Activated CD4-positive, alpha-beta T cell treated with anti-CD3 and anti-CD28 coated beads, Interleukin-2, amount 10 ng/mL, durations not matched to agents 24 days and 14 days (primary cell): ENCODE measurements at places on chromosomes 4 and X.

- no peak overlapping the region for H3K27ac ChIP-seq
- no peak overlapping the region for H3K4me3 ChIP-seq
- peaks cover 3% of the 10 kb centered on the region for H3K36me3 ChIP-seq
- no peaks in the 10 kb centered on the region for H3K27me3 ChIP-seq
- DNase-seq, result peak; percentile 61
Measured at GRCh38 chr4:152106113-152106763, 345.4 kb upstream of the GATB start.

GRCh38 chr4:181420950-181421349 is 822.3 kb upstream of the TENM3 start:
- H3K27me3 ChIP-seq, result no peaks in the 10 kb centered on the region
- no peak overlapping the region for H3K4me3 ChIP-seq
- DNase-seq, result peak; percentile 21
- H3K27ac ChIP-seq, result no peak overlapping the region
- no peaks in the 10 kb centered on the region for H3K4me1 ChIP-seq
- no peaks in the 10 kb centered on the region for H3K36me3 ChIP-seq

- no peak for DNase-seq
- no peak overlapping the region for H3K27ac ChIP-seq
- no peaks in the 10 kb centered on the region for H3K36me3 ChIP-seq
- H3K4me3 ChIP-seq, result no peak overlapping the region
Measured at GRCh38 chrX:103330681-103331288, 746 bp downstream of the TCEAL7 start.

DNA sequence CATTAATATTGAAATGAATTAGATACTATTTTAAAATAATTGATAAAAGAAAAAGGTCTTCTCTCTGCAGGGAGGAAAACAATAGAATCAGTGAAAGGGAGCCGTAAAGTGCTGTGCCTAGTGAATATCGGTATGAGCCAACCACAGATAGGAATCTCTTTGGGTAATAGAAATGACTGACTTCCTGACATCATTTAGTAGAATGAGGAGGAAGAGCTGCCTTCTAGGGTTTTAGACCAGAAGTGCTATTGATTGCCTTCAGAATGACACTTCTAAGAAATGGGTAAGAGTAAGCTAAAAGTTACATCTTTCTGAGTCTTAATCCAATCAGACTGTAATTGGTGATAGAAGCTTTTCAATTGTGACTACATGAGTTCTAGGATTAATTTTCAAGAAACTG is 134.0 kb upstream of the MAP9 start:
- H3K27ac ChIP-seq, result no peak overlapping the region
- H3K36me3 ChIP-seq, result no peaks in the 10 kb centered on the region
- H3K4me3 ChIP-seq, result no peak overlapping the region
- DNase-seq, result no peak
- H3K27me3 ChIP-seq, result no peaks in the 10 kb centered on the region

DNA sequence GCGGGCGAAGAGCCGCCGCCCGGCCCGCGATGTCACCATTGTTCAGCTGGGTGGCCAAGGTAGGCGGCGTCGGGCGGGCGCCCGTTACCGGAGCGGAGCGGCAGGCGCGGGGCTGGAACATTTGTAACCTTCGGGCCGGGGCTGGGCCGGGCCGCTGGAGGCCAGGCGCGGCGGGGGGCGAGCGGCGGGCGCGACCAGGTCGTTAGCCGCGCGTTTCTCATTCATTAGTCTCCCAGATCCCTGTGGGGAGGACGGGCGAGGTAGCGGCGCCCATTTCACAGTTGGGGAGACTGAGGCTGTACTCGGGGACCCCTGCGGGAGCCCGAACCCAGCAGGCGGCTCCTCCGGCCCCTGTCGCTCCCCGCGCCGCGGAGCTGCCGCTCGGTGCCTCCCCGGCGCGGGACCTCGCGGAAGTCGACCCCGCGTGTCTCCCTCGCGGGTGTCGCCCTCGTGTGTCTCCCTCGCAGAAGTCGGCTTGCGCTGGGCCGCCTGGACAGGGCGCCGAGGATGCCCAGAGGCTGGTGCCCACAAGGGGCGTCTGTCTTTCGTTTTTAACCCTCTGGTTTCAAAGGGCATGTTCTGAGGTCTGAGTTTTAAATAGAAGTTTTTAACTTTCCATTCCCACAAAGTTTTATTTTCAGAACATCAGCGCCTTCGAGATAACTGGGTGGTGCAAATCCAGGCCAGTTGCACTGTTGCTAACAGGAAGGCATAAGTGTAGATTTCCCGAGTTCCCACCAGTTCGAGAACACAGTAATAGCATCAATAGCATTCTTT is 17.5 kb downstream of the PTTG2 start:
- H3K27ac ChIP-seq, result peak overlapping the region; percentile 86
- peak overlapping the region; percentile 87 for H3K4me3 ChIP-seq

DNA sequence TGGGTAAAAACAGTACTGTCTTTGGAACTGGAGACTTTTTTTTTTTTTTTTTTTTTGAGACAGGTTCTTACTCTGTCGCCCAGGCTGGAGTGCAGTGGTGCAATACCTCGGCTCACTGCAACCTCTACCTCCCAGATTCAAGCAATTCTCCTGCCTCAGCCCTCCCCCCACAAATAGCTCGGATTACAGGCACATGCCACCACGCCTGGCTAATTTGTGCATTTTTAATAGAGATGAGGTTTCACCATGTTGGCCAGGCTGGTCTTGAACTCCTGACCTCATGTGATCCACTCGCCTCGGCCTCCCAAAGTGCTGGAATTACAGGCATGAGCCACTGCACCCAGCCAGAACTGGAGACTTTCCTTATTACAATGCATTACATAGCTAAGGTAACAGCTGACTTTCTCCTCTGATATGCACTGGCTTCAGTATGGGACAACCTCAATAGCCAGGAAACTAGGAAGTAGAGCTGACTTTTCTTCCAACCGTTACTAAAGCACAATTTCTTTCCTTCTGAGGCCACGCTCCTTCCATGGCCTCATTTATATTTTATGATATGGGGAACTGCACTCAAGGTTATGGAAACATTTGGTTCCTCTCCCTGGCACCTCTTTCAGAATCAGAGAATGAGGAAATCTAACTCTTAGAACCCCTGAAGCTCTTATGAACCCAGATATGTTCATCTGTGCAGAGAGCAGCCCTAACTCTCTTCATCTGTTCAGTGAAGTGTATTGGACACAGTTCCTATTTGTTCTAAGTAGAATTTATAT is 53.5 kb upstream of the FAM9B start:
- no peaks in the 10 kb centered on the region for H3K4me1 ChIP-seq
- H3K4me3 ChIP-seq, result no peak overlapping the region
- no peaks in the 10 kb centered on the region for H3K27me3 ChIP-seq
- no peaks in the 10 kb centered on the region for H3K36me3 ChIP-seq
- H3K27ac ChIP-seq, result no peak overlapping the region
- DNase-seq, result no peak

- DNase-seq, result no peak
- H3K27ac ChIP-seq, result no peak overlapping the region
- H3K4me3 ChIP-seq, result no peak overlapping the region
- H3K27me3 ChIP-seq, result no peaks in the 10 kb centered on the region
- H3K4me1 ChIP-seq, result no peaks in the 10 kb centered on the region
Measured at GRCh38 chr4:187479511-187479910, 516.1 kb upstream of the ZFP42 start.
